ENCODE measurements at places on chromosomes 5 and 9.
A peak's percentile ranks its signal among the peaks of the same experiment; 100 is the strongest.

DNA sequence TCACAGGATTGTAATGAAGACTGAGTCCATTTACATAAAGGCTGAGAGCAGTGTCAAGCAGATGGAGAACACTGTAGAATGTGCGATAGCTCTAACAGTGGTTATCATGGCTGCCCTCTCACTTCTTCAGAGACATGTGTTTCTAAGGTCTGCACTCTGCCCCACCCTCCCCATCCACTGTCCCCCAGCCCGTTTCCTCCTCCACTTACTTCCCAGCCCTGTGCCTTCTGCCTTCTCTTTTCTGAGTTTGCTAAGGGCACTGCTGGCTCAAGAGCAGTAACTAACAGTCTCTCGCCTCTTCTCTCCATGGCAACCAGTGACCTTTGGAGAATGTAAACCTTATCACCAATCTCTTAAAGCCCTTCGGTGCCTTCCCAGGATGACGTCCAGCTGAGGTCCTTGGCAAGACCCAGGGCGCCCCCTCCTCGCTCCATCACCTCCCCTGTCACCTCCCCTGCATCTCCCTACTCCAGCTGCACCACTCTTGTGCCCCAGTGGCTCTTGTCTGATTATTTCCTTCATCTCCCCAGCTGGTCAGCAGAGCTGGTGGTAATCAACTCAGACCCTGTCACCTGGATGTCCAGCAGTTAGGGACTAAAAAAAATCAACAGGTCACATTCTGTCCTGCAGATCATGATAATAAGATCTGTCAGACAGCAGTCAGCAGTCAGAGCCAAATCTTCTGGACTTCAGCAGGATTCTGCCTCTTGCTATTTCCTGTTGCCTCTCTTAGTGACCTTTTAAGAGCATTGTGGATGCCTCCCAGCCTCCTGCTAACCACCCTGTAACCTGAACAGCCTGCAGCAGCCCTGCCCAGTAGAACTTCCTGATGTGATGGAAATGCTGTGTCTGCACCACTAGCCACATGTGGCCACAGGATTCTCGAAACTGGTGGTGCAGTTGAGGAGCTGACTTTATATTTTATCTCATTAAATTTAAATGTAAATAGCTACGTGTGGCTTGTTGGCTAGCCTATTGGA lies 9.0 kb downstream of the FXN start:
- no peak for DNase-seq

DNA sequence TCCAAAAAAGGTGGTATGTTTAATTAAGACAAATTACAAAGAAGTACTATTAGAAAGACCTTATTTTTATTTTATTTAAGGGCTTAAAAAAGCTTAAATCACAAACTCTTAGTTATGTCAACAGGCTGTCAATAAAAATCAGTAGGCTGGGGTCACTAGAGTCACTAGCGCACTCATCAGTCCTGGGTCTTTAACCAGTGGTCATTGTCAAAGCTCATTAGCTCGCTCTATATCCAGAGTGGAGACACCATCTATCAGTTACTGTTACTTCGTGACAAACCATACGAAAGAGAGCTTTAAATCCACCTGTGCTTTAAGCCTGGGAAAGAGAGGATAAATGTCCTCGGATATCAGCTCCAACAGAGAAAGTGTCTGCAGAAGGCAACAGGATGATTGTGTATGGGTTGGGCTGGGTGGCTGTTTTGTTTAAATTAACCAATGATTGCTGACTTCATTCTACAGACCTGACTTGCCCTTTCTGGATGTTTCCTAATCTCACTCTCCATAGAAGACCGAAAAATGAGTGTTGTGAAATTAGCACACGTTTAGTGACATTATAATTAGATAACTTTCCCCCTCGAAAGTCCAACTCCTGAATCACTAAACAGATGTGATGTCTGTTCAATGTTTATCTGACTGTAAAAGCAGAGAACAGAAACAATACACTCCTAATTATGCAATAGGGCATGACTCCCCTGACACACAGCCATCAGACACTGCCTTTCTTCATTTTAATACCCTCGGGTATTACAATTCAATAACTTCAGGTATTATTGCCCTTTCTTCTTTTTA lies 123.6 kb upstream of the TNPO1 start:
- DNase-seq: no peak

- DNase-seq: no peak
These were observed 37.8 kb downstream of the B4GALT1 start for GRCh38 chr9:33129251-33129885.

DNA sequence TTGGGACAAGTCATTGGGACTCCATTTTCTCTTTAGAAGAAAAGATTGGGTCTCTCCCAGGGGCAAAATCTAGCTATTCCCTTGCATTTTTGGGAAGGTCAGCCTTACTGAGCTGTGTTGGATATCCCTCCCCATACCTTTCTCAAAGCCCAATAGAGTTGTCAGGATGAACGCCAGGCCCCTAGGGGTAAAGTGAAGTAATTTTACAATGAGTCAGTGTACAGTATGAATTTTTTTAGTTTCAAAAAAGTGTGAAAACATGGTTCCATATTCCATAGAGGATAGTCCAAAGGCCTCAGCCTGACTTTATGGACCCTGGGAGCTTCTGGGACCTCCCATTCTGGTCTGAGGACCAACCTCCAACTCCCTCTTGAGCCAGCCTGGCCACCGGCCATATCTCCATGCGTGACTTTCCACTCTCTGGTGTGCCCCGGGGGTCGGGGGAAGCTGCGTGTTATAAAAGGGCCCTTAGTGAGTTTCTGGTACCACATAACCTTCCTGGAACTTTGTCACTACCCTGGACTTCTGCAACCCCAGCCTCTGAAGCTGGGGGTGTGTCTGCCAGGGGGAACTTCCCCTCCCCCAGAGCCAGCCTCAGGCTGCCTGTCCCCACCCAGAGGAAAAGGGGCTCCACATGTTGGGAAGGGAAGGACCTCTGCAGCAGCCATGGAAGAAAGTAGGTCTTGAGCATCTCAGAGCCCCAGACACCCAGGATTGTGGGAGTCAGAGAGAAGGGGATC lies 52.4 kb upstream of the SYNPO start:
- DNase-seq: no peak

DNA sequence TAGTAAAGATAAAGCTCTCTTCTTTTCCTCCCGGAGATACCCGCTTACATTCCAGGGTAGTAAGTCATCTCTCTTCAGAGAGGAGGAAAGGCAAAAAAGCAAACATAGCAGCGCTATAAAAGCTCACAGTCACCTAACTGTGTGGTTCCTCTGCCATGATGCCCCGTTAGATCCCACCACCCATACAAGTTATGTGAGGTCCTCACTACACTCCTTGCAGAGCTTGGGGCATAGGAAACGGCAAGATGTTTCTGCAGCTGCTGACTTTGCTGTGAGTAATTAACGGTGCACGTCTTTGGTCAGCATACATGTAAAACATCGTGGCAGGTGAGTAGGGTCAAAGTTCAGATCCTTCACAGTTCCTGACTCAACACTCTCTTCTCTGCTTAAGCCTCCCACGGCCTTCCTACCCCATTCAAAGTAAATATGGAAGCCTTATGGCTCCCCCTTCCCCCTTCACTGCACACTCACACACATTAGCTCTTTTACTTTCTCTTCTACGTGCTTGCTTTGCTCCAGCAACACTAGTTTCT lies 218.9 kb downstream of the DIRAS2 start:
- DNase-seq: no peak

DNA sequence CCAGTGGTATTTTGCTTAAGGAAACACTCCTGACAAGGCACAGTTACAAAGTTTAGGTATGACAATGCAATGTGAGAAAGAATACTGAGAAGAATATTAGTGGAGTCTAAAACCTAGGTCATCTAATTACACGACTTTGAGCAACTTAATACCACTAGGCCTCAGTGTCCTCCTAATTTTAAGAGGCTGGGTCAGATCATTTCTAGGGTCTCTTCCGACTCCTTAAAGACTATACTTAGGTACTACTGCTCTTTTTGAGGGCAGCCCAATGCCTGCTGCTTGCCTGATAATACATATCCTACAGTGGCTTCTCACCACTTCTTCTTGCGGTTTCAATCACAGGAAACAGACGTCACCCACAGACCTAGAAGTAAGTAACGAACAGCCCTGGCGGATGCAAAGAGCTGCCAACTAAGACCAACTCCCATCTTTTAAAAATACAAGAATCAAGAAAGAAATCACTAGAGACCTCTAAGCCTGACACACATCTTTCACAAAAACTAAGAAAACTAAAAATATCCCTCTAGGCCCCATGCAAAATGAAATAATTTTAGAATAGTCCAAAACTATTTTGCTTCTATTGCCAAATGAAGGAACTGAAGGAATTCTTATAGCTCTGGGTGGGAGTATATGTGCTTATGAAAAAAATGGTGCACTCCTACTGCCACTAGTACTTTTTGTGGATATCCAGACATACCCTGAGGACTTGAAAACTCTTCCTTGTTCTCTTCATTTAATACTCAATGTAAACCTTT lies 13.1 kb downstream of the DIAPH1 start:
- DNase-seq: peak; percentile 75

DNA sequence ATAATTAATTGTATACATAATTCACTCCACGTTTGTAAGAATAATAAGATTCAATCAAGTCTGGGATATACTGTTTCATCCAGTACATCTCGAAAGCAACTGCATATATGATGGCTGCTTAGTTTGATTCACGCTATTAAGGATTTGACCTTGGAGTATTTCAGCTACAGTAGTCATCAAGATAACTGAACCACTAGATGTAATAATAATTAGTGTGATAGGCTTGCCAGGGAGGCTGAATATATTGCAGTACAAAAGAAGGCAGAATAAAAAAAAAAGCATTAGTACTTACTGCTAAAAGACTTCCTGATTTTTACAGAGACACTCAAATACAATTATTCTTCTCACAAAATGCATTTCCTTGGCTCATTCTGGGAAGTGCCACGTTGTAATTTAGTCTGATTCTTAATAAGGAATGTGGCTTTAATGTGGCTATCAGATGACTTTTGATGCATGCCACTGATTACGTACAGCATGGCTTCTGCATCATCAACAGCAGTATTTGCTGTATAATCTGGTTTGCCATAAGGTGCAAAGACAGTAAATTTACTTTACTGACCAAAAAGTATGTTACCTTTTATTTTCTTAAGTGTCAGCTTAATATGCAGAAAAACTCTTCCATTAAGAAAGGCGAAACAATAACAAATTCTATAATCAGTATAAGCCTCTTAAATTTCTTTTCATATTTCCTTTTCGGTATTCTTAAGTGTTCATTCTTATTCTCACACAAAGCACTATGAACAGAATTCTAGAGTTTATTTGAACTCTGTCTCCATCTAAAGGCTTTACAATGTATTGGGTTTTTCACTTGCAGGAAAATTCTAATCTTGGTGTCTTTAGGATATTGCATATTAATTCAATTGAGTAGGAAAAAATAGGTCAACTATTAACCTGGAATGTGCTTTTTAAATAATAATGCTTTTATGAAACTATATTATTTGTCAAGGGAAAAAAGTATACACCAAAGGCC lies 166.4 kb downstream of the SLF1 start:
- peak; percentile 48 for DNase-seq

- no peak for DNase-seq
These were observed 59.6 kb upstream of the ABL1 start for GRCh38 chr9:130775336-130775991.

DNA sequence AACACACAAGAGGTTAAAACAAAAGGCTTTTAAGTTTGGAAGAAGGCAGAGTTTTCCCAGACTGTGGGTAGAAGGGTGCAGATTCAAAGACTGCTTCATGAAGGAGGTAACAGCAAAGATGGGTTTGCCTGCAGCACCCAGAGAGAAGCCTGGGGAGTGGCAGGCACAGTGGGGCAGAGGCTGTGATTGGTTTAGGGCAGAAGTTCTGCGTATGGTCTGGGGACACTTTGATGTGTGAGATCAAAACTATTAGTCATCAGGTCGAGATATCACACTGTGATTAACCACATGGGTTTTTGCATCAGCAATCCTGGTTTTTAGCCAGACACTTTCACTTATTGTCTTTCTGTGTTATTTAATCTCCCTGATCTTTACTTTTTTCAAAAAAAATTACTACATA lies 188.8 kb upstream of the GLRA1 start:
- DNase-seq: no peak

GRCh38 chr5:35804841-35805240 lies 51.9 kb upstream of the IL7R start:
- DNase-seq: no peak

DNA sequence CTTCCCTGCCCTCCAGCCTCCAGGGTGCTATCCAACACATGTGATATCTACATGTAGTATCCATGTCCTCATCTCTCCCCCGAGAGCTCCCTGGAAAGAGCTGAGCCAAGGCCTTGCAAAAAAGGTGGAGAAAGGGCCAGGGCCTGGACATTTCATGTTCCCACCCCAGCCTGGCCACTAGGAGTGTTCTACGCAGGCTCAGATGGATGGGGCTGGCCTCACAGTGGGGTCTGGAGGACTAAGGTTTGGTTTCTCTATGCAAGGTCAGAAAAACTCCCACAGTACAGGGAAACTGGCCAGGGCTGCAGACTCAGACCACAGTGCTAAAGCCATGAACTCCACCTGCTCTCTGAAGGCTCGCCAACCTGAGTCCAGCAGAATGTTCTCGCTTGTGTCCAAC lies 1.5 kb upstream of the CSF2 start:
- DNase-seq: no peak

DNA sequence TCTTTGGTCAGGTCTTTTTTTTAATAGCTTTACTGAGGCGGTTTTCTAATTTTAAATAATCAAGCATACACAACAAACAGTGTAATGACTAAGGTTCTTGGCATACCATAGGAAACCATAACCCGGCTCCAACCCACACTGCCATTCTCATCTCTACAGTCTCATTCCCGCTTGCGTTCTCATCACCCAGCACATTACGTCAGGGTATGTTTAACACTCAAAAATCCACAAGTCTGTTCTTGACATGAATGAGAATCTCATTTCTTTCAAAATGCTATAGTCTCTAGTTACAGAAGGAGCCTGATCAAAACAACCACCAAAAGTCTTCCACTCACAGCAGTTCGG lies 505 bp downstream of the C5orf34 start:
- DNase-seq: peak; percentile 12

DNA sequence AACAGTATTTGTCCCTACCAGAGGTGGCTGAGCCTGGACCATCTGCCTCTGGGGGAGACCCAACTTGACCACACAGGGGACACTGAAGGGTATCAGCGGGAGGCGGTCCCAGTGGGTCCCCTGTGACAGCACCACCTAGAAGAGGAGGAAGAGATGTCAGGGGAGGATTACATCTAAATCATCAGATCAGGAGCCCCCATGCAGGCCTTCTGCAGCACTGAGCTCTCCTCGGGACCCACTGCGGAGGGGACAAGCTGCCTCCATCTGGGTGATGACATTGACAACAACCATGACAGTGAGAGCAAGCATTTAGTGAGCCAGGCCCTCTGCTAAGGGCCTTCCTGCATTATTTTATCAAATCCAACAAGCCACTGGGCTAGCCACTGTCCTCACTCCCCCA lies 12.3 kb downstream of the ORM2 start:
- no peak for DNase-seq

GRCh38 chr9:121607434-121608167 lies 43.8 kb upstream of the DAB2IP start:
- DNase-seq: no peak
